Osteoblast (primary cell): ENCODE measurements at places on chromosomes 3 and 15. TPM values are rescaled to one million over a fixed set of nuclear protein-coding genes. Genes with fewer than 3 reads are reported as not detected.
A peak's percentile ranks its signal among the peaks of the same experiment; 100 is the strongest.

Gene NANOGP8
- total RNA-seq: under 0.01 and 1.2 TPM in 2 replicates

- DNase-seq: no peak
Measured at GRCh38 chr3:117308756-117309155, 599.2 kb downstream of the TUSC7 start.

DNA sequence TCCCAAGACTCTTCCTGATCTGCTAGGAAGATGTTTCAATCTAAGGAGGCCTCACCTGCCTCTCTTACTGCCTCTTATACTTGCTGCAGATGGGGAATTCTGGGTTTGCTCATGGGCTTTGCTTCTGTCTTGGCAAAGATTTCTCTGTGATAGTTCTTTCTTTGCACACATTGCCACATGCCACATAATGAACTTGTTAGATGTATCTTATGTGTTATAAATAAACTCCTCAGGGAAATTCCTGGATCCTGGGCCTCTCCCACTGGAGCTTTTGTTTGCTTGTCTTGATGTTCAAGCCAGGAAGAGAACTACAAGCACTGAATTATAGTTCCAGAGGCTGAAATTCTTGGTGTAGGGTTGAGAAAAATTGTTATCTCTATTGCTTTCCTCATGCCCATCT is 12.2 kb downstream of the RTP1 start:
- no peak for DNase-seq

Gene RASGRF1
- total RNA-seq: under 0.01 TPM in 1 of 2 replicates, not detected in the other

Gene FILIP1L
- total RNA-seq: 5.8 and 5.9 TPM in 2 replicates

GRCh38 chr3:196596355-196596754 is 27.9 kb downstream of the FBXO45 start:
- peak; percentile 64 for DNase-seq

DNA sequence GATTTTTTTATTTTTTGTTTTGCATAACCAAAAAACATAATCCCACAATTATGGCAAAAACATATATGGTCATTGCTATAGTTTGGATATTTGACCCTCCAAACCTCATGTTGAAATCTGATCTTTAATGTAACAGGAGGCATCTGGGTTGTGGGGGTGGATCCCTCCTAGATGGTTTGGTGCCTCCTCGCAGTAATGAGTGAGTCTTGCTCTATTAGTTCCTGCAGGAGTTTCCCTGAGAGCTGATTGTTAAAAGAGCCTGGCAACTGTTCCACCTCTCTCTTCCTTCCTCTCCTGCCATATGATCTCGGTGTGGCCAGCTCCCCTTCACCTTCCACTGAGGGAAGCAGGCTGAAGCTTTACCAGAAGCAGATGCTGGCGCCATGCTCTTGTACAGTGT is 33.2 kb upstream of the TRIM59 start:
- DNase-seq: no peak

Gene XCR1
- not detected in 2 replicates for total RNA-seq

Gene SH3GL3
- 0.29 and 0.72 TPM in 2 replicates for total RNA-seq
